ENCODE measurements at places on chromosomes 11 and 22.

DNA sequence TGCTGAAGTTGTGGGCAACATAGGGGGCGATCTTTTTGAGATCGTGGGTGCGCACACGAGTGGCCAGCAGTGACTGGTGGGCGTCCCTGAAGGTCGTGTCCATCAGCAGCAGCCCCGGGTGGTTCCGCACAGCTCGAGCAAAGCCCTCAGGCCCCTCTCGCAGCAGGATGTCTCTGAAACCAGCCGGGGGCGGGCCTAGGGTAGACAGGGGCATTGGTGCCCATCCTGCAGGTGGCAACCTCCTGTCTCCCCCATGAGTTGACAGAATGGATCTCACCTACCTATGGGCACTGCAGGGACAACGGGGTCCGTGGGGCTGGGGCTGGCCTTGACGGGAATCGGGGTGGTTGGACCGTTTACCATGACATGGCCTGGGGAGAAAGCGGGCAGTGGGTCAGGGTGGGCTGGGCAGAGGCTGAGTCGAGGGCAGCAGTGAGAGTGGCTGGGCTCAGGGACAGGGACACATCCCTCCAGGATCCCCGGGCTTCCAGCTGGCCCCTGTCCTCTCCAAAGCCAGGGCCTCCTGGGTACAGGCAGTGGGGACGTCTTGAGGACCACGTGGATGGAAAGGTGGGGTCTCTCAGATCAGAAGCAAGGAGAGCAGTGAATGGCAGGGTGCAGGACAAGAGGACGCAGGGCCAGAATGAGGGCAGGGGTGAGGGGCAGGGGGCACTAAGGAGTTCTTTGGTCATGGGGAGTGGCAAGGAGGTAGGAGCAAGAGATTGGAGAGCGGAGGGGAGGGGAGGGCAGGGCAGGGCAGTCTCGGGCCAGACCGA, 4.2 kb upstream of the LRFN4 start:
- DNase-seq: no peak

DNA sequence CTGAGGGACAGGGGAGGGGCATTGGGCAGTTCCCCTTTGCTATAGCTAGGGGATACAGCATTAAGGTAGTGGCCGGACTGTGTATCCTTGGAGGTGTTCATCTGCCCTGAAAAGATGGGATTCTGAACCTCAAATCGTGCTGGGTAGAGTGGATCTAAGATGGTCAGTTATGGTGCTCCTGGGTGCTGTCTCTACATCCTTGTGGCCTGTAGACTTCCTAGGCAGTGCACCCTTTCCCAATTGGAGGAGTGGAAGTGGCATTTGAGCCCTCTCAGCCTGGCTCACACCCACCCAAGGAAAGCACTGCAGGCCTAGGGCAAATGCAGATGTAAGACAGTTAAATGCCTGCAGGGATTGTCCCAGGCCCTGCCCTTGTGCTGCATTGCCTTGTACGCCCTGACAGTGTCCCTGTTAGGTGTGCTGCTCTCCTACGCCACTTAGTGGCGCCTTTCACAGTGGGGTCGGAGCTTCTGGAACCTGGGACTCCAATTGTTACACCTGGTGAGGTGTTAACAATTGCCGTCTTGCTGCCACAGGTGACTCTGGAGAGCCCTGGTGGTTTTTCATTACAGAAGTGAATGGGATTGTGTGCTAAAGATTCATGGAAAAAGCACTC, 35.0 kb downstream of the PPFIBP2 start:
- no peak for DNase-seq

GRCh38 chr11:66291303-66291705, 390 bp upstream of the TMEM151A start:
- DNase-seq: no peak

- no peak for DNase-seq
Measured at GRCh38 chr11:11416917-11417316, 63.9 kb upstream of the CSNK2A3 start.

DNA sequence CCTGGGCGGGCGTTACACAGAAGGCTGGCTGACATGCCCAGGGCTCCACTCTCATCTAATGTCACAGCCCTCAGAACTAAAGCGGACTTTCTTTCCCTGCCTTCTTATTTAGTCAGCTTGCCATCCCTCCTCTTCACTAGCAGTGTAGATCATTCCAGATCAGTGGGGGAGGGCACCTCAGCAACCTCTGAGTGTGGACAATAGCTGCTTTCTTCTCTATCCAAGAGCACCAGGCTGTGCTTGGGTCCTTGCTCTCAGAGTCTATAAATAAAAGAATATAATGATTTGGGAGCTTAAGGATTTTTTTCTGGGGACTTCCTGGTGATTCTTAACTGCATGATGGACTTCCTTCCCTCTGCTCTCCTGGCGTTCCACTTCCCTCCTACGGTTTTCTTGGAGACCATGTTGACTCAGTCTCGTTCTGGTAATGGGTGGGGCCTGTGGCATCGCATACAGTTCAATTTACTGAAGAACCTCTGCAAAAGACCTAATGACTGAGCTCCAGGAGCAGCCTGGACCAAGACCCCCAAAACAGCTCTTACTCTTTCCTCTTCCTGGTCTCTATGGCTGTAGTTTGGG, 2.9 kb upstream of the HMBS start:
- no peak for DNase-seq

- DNase-seq: no peak
Measured at GRCh38 chr11:17221968-17222367, 14.2 kb upstream of the PIK3C2A start.

DNA sequence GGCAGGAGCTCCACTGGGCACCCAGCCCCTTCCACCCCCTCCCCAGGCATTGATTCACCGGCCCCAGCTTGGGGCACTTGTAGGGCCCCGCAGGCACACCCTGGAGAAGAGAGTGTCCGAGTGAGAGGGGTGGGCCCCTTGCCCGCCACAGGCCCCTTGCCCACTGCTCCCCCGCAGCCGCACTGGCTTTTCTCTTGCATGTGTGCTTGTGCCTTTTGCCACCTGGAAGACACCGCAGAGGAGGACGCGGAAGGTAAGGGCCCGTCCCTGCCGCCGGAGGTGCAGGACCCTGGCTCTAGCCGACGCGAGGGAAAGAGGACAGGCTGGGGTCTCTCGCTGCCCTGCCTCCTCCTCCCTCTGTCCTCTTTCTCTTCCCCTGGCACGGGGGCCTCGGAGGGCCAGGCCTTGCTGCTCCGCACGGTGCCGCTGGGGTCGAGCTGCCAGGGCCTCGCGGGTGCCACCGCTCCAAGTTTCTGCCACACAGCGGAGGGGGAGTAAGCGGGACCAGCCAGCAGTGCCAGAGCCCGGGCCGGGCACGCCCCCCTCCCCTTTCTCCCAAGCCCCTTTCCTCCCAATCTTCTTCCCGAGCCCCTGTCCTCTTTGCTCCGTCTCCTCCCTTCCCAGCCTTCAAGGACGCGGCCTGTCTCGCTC, 9.5 kb downstream of the TNNT3 start:
- no peak for DNase-seq

- DNase-seq: no peak
Measured at GRCh38 chr22:49958366-49958921, 2.1 kb upstream of the PIM3 start.

GRCh38 chr11:29005401-29005980, 897.3 kb downstream of the METTL15 start:
- no peak for DNase-seq

GRCh38 chr11:117792992-117793391, 4.0 kb downstream of the DSCAML1 start:
- no peak for DNase-seq

- no peak for DNase-seq
Measured at GRCh38 chr22:30542811-30543188, 3.7 kb downstream of the SEC14L6 start.

- peak; percentile 77 for DNase-seq
Measured at GRCh38 chr11:64120951-64121569, 44.9 kb downstream of the MACROD1 start.

DNA sequence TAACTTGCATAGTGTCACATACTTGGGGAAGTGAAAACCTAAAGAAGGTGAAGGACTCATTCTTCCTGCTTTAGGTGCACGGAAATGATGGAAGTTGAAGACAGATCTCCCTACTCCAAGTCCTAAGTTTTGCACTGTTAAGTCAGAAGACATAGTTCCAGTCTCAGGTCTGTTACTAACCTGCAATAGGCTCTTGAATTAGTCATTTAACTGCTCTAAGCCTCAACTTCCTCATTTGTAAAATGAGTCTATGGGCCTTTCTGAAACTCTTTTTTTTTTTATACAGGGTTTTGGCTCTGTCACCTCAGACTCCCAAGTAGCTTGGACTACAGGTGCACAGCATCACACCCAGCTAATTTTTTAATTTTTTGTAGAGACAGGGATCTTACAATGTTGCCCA, 30.8 kb upstream of the POU2AF1 start:
- DNase-seq: no peak

- DNase-seq: no peak
Measured at GRCh38 chr22:24133187-24133965, 47.9 kb upstream of the SUSD2 start.

DNA sequence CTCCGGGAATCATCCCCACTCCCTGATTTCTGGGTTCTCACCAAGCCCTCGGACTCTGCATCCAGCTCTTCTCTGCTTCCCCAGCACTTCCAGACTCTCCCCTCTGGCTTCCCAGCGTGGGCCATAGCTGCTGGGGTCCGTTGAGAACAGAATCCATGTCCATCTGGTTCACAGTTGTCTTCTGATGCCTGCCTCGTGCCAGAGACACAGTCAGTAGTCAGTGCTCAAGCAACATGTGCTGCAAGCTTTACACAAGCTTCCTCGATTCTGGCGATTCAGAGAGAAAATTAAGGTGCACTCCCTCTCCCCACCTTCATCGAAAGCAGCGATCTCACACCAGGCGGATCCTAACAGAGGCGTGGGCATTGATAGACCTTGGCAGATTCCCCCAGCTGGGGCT, 495.5 kb downstream of the TBC1D22A start:
- DNase-seq: no peak
